A549 (cell line): ENCODE measurements at places on chromosomes 16 and 17. TPM values are rescaled to one million over a fixed set of nuclear protein-coding genes. Genes with fewer than 3 reads are reported as not detected.

Gene ST6GALNAC1
- 0.09 to 0.27 TPM (median 0.09 TPM) in 3 replicates for polyA plus RNA-seq

Gene KCNJ2
- polyA plus RNA-seq: 0.12 to 0.17 TPM (median 0.14 TPM) in 3 replicates

Gene TLCD3A
- 28.5 to 31.5 TPM (median 30.8 TPM) in 3 replicates for polyA plus RNA-seq

Gene MYL11
- polyA plus RNA-seq: 0.46 to 0.70 TPM (median 0.55 TPM) in 3 replicates

Gene CYB5D1
- 26.4 to 28.2 TPM (median 28.1 TPM) in 3 replicates for polyA plus RNA-seq

Gene LRRC37A3
- 2.7 to 3.8 TPM (median 2.8 TPM) in 3 replicates for polyA plus RNA-seq
